Stimulated activated CD4-positive, alpha-beta T cell treated with anti-CD3 and anti-CD28 coated beads, TNF-alpha, amount 100 ng/mL, for 24 hours (primary cell): ENCODE measurements at places on chromosomes 5 and 9.

DNA sequence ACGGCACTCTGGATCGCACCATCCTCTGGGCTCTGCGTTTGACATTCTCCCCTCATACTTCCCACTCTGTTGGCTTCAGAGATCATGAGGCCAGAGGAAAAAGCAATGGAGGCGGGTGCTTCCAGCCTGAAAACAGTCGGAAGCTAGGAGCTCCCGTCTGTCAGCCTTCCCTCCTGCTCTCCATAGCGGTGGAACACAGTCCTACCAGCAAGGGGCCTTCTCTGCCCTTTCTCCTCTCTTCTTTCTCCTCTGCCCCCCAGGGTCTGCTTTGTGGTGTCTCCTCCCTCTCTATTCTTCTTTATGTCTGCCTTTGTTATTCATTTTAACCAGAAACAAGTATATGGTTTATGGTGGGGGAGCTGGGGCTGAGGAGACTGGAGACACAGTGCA lies 152.5 kb upstream of the NFIB start:
- DNase-seq: no peak

DNA sequence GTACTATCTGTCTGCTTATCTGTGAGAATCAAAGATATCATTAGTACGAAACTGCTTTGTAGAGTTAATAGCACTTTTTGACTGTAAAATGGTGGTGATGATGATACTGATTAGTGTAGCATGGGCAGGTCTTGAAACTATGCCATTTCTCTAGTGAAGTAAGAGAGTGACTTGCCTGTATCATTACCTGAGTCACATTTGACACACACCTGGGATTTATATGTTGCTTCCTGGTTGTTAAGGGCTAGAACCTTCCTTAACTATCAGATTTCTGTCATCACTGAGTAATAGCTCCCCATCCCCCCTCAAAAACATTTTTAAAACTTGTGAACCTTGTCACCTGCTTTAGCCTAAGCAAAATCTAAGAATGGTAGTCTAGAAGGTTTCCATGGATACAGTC lies 135.6 kb upstream of the RORB start:
- no peak for DNase-seq

DNA sequence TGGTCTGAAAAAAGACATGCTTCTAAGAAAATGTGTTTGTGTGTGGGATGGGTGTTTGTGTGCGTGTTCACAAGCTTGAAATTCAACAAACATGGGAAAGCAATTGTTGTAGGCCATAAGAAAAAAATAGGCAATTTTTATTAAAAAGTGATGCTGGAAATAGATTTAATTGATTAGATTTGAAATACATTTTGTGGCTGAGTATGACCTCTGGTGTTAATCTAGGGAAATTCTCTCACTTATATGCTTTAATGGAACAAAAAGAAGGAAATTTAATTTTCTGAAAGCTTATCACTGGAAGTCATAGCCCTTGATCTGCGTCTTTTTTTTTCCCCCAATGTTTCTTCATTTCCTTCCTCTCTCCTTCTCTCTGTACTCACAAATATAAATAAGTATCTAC lies 3.5 kb upstream of the KCNN2 start:
- no peak for DNase-seq

DNA sequence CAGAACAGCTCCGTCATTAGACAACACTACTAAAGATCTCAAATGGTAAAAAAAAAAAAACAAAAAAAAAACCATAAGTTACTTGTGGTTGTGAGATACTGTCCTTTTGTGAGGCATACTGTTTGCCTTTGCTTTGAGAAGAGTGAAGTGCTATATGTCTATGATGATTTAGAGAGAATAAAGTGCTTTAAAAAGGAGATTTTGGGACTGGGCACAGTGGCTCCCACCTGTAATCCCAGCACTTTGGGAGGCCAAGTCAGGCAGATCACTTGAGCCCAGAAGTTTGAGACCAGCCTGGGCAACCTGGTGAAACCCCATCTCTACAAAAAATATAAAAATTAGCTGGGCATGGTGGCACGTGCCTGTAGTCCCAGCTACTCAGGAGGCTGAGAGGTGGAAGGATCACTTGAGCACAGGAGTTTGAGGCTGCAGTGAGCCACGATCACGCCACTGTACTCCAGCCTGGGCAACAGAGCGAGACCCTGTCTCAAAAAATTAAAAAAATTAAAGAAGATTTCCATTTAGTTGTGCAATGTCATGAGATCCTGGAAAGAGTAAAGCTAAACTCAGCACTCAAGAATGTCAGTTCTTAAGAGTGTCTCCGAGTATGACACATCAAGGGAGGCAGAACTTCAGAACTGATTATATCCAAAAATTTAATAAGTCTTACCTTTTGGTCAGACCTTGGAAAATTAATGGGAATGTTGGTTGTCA lies 87.3 kb downstream of the PRDM6 start:
- DNase-seq: no peak

GRCh38 chr9:133683586-133684120 lies 47.5 kb downstream of the DBH start:
- no peak for DNase-seq

GRCh38 chr5:79876456-79876855 lies 114.6 kb downstream of the MTX3 start:
- DNase-seq: no peak

GRCh38 chr5:110968246-110969005 lies 103.1 kb upstream of the TSLP start:
- no peak for DNase-seq

- DNase-seq: no peak
These were observed 1949.6 kb upstream of the WWC1 start for GRCh38 chr5:166341740-166342337.

DNA sequence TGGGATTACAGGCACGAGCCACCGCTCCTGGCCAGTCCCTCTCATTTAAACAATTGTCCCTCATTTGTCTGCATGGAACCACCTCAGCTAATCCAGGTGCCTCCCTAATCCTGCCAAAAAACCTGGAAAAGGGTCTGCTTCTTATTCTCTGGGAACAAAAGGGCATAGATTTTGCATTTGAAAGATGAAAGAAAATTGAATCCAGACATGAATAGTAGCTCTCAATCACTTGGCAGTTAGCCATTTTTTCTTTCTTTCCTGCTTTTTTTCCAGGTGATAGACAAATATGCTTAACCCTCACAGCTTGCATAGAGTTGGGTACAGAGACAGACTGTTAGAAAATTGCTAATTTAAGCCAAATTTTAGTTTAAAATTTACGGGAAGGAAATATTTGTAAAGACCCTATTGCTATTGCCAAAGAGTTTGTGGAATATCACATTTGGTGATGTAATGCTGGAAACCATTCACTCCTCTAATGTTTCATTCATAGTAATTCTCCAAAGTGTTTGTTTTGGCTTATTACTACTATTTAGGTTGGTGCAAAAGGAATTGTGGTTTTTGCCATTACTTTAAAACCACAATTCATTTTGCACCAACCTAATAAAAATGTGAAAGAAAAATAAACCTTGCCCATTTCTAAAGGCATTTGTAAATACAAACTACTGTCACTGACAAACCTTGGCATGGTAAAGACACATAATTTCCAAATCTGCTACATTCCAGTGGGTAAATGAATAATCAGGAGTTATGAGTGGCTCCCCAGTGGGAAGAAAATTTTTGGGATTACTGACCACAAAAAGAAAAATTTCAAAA lies 80.5 kb upstream of the JAK2 start:
- no peak for DNase-seq

GRCh38 chr9:105436783-105437182 lies 11.1 kb upstream of the FSD1L start:
- no peak for DNase-seq

- DNase-seq: no peak
These were observed 40.2 kb upstream of the TEX48 start for GRCh38 chr9:114722081-114722621.

GRCh38 chr9:92463984-92464383 lies 18.3 kb downstream of the ASPN start:
- no peak for DNase-seq
